ENCODE measurements at places on chromosomes 5 and 9. TPM values are rescaled to one million over a fixed set of nuclear protein-coding genes. Genes with fewer than 3 reads are reported as not detected.

- DNase-seq, result no peak
Observed at GRCh38 chr9:24459953-24460352, 85.7 kb downstream of the IZUMO3 start.

- DNase-seq, result no peak
Observed at GRCh38 chr5:176765687-176766086, 44.7 kb upstream of the UNC5A start.

DNA sequence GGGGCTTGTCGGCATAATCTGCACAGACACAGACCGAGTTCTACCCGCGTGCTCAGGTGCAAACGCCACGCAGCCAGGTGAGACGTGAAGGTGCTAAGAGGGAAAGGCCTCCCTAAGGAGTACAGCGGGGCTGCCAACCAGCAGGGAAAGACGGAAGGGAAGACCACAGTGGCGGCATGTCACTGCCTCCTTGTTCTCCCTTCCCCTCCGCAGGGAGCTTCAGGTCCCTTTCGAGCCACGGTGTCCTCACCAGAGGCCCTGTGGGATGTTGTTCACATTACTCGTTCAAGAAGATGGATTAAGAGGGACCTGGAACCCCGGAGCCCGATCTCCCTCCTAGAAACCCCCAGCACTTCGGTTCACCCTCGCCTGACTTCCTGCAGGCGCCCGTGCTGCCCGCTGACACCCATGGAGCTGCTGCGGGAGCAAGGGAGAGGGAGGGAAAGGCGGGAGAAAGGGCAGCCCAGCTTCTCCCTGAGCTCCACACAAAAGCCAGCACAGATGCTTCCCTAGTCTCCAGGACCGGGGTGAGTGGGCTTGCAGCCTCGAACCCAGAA, 686 bp downstream of the BRD9 start:
- peak; percentile 24 for DNase-seq

GRCh38 chr5:56699538-56699937, 115.8 kb upstream of the MAP3K1 start:
- no peak for DNase-seq

GRCh38 chr5:61801174-61801573, 469.1 kb downstream of the ZSWIM6 start:
- no peak for DNase-seq

DNA sequence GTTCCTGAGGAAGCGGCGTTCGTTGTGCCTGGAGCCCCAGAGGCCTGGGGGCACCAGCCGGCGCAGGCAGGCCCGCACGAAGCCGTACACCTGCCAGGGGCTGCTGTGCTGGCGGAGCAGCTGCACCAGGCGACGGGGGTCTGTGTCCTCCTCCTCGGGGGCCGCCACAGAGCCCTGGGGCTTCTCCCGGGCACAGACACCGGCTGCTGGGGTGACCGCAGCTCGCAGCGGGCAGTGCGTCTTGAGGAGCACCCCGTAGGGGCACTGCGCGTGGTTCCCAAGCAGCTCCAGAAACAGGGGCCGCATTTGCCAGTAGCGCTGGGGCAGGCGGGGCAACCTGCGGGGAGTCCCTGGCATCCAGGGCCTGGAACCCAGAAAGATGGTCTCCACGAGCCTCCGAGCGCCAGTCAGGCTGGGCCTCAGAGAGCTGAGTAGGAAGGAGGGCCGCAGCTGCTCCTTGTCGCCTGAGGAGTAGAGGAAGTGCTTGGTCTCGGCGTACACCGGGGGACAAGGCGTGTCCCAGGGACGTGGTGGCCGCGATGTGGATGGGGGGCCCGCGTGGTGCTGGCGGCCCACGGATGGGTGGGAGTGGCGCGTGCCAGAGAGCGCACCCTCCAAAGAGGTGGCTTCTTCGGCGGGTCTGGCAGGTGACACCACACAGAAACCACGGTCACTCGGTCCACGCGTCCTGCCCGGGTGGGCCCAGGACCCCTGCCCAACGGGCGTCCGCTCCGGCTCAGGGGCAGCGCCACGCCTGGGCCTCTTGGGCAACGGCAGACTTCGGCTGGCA, 1.3 kb downstream of the TERT start:
- DNase-seq, result no peak

GRCh38 chr5:155046591-155046990, 33.0 kb downstream of the KIF4B start:
- DNase-seq, result no peak

The ACOT12 gene
- not detected for total RNA-seq

The SIGMAR1 gene
- total RNA-seq, result 64.6 TPM

The RNF183 gene
- total RNA-seq, result not detected

The FGF18 gene
- 0.36 TPM for total RNA-seq

The F2RL2 gene
- total RNA-seq, result not detected

The GABRA6 gene
- total RNA-seq, result not detected

The MATR3 gene
- total RNA-seq, result 324 TPM

The HSPA5 gene
- total RNA-seq, result 551 TPM
